Lung microvascular endothelial cell (primary cell): ENCODE measurements at places on chromosomes 6 and 20. TPM values are rescaled to one million over a fixed set of nuclear protein-coding genes. Genes with fewer than 3 reads are reported as not detected.

LST1 gene
- total RNA-seq, result not detected in 2 replicates

PIM1 gene
- total RNA-seq, result 0.40 and 0.65 TPM in 2 replicates

KCNQ5 gene
- under 0.01 TPM in 1 of 2 replicates, not detected in the other for total RNA-seq

TSBP1 gene
- not detected in 2 replicates for total RNA-seq

CTCFL gene
- total RNA-seq, result not detected in 2 replicates

ZC2HC1B gene
- not detected in 2 replicates for total RNA-seq

C4B gene
- total RNA-seq, result 0.44 and 1.4 TPM in 2 replicates

CD24 gene
- total RNA-seq, result under 0.01 TPM in 1 of 2 replicates, not detected in the other

SIRPG gene
- not detected in 2 replicates for total RNA-seq

SOX12 gene
- 2.2 and 2.8 TPM in 2 replicates for total RNA-seq

ADGRB3 gene
- total RNA-seq, result not detected in 2 replicates

RAMACL gene
- 1.3 and 2.6 TPM in 2 replicates for total RNA-seq

SHLD1 gene
- total RNA-seq, result 2.2 and 2.6 TPM in 2 replicates

COL11A2 gene
- under 0.01 and 0.20 TPM in 2 replicates for total RNA-seq

LY6G6F gene
- not detected in 2 replicates for total RNA-seq

DNA sequence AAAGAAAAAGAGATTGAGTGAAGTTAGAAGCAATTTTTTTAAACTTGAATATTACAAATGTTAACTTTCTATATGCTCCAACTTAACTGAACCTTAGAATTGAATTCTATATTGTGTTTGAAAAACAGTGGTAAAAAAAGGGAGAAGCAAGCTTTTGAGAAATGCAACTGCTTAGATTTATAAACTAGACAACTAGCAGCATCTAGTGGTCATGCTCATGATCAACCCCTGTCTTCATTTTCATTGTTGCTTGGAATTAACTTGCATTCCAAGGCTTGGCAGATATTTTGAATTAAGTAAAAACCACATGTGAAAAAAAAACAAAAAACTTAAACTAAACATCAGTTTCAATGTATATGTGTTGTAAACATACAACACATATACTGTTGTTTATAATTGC, 113.1 kb downstream of the C6orf58 start:
- peak; percentile 3 for DNase-seq

DNA sequence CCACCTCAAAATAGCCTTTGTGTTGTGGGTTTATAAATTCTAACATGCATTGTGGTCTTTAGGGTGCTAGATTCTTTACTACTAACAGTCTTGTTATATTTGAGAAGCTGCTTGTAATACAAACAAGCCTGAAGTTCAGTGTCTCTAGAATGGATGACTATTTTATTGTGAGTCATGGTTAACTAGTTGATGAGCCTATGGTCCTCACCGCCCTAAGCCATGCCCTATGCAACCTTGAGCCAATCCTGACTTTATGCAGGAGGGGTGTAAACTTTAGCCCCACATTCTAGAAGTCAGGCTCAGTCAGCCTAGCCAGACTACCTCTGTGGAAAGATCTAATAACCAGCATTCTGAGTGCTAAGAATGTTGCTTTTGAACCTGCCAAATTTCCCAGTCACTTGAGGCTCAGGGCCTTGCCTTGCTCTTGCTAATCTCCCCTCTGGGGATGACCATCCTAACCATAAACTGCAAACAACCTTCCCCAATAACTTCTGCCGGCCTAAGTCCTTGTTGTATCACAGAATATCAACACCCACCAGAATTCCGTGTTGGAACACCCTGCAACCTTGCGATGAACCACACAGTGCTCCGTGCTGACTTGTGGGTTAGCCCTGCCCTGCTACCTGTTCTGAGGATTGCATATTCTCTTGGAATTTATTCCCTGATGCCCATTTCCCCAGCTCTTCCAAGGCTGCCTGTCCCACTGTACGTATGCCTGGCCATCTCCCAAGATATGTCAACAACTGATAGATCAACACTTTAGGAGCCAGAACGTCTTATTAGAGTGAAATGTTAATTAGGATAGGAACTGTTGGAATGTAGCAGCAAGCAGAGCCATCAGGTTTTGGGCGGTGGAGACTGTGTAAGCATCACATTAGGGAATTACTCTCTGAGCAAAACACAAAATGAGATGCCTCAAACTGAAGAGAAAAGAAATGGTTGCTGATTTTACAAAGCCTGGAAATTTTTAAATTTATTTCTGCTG, 71.7 kb upstream of the CEP85L start:
- no peak for DNase-seq

DNA sequence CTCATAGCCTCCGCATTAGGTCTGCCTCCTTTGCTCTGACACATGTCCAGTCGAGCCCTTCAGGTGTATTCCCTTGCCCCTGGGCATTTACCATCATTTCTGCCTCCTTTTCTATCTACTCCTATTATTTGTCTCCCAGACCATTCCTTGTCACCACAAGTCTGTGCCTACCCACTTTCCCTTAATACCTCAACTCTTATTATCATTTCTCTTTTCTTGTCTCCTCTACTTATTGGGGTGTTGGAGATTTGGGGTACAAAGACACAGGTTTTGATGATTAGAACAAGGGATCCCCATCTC, 1.4 kb downstream of the SYNGAP1 start:
- DNase-seq, result no peak

GRCh38 chr6:121858986-121859385, 423.5 kb downstream of the GJA1 start:
- DNase-seq, result no peak

- peak; percentile 13 for DNase-seq
These were observed 121.3 kb downstream of the TRMT11 start for GRCh38 chr6:126107475-126108166.

DNA sequence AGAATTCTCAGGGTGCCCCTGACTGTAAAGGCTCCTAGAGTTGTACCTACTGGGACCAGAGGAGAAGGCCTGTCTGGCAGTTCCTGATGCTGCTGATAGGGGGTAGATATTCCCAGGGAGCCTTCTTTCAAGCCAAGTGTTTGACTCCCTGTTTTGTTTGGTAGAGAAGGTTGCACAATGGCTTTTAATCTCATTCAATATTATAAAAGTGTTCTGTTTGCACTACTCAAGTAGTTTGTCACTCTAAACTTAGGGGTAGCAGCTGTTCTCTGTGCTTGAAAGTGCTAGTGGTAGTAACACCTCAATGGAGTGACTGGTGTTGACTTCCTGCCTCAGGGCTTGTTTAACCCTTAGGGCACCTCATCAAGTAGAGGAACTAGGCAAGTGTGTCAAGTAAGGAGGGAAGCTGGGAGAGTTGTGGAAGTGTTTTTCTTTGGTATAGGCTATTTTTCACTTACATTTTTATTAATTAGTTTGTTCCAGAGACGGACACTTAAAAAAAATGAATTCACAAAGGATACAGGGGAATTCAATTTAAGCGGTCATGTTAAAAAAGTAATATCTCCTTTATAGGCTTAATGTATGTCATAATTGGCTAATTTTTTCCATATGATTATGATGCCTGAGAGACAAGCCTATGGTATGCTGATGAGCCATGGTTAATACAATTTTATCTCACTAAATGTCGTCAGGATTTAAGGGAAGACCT, 38.1 kb downstream of the BICRAL start:
- no peak for DNase-seq

GRCh38 chr6:5337573-5337972, 76.3 kb downstream of the FARS2 start:
- peak; percentile 52 for DNase-seq

- DNase-seq, result no peak
These were observed 3.2 kb upstream of the NDUFAF4 start for GRCh38 chr6:96900873-96901272.

- DNase-seq, result peak; percentile 82
These were observed 87.6 kb downstream of the NINL start for GRCh38 chr20:25497586-25498279.

DNA sequence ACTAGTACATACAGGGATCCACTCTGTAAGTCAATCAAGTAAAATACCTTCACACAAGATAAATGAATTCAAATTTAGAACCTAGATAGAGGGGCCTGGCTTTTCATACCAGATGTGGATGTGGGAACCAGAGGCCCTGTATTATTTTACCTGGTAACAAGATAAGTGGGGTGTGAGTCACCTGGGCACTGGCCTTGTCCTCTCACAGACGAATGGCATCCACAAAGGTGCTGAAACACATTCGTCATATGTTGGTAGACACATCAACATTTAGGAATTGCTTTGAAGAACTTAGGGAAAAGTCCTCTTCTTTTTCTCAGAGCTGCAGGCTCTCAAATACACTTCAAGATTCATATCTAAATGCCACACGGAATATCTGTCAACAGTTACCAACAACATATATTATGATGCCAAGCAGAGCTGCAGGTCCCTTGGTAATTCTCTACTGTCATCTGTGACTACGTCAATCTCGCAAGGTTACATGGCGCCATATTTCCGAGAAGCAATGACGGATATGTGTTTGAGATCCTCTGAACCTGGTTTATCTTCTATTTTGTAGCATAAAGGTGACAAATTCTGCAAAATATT, 618.6 kb downstream of the EPM2A start:
- no peak for DNase-seq

- DNase-seq, result no peak
These were observed 225.2 kb downstream of the SMOC2 start for GRCh38 chr6:168666170-168666569.

- DNase-seq, result no peak
These were observed 20.7 kb upstream of the CGA start for GRCh38 chr6:87115402-87116135.

GRCh38 chr6:95741045-95741444, 163.7 kb downstream of the MANEA start:
- no peak for DNase-seq

DNA sequence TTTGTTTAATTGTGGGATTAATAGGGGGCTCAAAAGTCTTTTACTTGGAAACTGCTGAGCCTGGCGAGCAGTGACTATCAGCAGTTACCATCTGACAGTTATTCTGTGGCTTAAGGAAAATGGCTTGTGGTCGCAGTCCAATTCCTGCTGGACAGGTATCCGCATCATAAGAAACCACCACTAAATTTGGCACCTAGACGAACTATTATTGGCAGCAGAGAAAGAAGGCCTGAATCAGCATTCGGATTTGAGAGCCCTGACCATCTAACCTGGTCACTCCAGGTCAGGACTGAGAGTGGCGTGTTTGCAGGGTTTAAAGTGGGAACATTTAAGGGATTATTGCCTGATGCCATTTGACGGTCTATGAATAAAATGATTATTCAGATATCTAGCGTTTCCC, 146.4 kb downstream of the RPS12 start:
- DNase-seq, result no peak

DNA sequence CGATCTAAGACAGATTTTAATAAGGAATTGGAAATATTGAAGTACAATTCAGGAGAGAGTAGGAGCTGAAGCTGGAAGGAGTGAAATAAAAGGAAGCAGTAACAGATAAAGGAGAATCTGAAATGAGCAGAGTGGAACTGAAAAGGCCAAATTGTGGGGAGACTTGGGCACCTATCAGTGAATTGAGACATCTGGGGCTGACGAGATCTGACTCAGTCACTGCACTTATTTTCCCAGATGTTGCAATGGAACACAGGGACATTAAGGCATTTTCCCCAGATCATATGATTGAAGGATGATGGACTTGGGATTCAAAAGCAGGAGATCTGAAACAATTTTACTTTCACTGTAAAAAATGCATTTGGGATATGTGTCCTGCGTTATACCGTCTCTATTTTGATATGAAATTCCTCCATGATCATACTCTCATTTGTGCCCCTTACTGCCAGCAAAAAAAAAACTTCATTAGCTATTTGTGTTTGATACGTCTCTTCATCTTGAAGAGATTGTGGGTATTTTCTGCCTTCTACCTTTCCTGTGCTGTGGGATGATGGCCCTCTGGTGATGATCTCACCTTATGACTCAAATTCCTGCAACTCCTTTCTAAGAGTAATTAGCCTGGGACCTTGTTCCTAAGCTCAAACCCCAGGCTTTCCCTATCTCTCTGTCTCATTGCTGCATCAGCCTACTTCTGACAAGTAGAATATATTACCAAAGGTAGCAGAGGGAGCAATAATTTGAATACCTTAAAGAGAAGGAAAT, 278.5 kb upstream of the MAN1A1 start:
- DNase-seq, result no peak

GRCh38 chr6:40520084-40520483, 67.1 kb downstream of the LRFN2 start:
- DNase-seq, result peak; percentile 5

DNA sequence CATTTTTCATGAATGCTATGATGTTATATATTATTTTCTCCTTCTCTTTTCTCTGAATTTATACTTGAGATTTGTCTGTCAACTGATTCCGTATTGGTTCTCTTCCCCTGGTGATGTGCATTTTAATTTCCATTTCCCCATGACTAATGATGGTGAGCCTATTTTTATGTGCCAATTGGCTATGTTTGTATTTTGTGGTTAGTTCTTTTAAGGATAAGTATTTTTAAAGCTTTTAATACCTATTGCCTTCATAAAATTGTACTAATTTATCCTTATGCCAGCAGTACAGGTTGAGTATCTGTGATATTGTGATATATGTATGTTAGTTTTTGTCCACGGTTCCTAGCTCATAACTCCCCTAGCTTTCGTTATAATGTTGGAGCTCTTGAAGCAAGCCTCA, 2.8 kb downstream of the POLH start:
- no peak for DNase-seq

GRCh38 chr20:51447097-51447764, 95.3 kb downstream of the NFATC2 start:
- DNase-seq, result peak; percentile 97

DNA sequence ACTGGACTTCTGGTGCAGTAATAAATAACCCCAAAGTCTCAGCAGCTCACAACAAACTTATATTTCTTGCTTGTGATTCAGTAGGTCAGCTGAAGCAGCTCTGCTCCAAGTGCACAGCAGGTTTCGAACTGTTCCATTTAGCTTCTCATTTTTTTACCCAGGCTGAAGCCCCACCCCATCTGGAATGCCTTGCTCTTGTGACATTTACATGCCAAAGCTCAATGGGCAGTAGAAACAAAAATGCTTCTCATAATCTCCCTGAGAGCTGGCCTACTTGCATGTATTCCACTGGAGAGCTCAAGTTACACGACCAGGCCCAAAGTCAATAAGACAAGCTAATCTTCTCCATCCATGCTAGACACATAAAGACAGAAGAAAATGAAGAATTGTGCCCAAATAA, 165.2 kb downstream of the HAO1 start:
- no peak for DNase-seq

- no peak for DNase-seq
These were observed 203.5 kb upstream of the CITED2 start for GRCh38 chr6:139577763-139578604.

GRCh38 chr20:58542411-58543095, 27.4 kb upstream of the APCDD1L start:
- no peak for DNase-seq

DNA sequence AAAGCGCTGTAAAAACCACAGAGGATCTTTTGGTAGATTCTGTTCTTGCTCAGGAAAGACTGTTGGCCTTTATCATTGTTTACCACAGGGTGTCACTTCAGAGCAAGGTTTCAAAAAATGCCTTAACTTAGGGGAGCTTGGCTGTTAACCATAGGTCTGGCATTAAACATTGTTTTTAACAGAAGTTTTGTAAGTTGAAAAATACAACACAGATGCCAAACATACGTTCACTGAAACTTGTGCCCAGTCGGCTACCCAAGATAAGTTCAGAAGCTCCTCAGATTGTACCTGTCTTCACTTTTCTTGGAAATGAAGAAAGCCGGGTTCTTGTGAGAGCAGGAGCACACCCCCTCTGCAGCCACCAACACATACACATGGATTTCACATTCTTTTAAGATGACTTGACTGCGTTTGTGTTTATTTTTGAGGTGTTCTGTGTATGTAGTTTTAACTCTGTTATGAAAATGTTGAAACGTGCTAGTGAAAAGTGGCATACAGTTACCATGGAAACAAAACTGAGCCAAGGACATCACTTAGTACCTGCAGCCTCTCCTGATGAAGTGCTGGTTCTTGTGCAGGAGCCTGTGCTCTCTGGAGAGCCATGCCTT, 64.9 kb downstream of the SYCP2L start:
- DNase-seq, result peak; percentile 45
